Fibroblast of skin of back (primary cell): ENCODE measurements at places on chromosomes 5 and 9.
A peak's percentile ranks its signal among the peaks of the same experiment; 100 is the strongest.

DNA sequence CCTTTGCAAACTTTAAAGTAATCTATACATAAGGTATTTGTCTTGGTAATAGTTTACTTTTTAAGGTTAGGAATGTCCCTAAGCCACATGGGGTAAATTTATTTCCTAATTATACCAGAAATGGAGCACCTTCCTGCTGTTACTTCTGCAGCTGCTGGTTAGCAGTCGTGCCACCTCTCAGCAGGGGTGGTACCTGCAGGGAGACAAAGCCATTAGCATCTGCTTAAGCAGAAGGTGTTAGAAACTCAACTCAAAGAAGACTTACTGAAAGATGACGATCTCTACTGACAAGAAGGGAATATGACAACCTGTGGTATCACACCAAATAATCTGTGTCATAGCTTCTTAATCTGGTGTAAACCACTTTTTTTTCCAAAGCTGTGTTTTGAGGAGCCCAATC, 173.7 kb downstream of the BRINP1 start:
- no peak for DNase-seq

DNA sequence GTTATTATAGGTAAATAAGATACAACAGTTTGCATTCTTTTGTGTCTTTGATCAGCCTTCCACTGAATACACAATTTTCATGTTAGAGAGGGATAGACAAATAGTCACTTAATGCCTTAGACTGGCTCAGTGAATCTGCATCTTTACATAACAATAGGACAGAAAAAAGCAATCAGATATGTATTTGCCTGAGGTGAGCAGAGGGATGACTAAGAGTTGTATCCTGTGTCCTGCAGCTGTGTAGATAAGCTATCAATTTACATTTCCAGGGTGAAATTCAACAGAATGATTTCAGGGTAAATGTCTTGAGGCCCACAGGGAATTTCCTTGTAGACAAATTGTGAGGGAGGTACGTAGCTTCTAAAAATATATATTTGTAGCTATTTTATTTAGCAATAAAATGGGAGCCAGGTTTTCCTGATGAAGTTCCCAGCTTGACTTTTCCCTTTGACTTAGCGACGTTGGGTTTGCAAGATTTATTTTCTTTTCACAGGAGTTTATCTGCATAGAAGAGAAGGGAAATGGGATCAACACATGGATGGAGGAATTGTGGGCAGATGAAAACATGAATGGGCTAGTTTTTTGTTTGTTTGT, 586.1 kb upstream of the CDH6 start:
- no peak for DNase-seq

- DNase-seq = no peak
Measured at GRCh38 chr5:55894135-55894534, 43.0 kb downstream of the IL31RA start.

DNA sequence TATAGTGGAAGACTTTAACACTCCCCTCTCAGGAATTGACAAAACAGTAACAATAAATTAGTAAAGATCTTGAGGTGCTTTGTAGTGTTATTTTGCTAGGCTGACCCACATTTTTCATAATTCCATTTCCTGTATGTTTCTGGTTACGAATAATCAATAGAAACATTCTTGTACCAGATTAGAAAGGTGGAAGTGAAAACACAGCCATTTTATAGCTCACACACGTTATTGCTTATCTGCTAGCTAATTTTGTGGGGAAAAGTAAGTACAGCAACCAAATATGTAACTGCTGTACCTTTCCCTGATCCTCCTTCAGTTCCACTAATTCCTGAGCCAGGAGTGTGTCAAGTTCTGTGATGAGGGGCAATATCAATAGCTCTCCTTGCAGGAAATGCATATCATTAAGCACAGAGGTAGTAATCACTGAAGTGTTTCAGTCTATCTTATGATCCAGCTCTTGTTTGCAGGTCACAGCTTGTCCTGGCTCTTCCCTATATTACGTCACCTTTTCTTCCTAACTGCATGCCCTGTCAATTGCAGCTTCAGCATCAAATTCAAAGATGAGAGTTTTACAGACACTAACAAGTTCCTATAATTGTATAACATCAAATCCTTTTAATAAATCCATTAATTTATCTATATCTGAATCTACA, 59.4 kb downstream of the MINAR2 start:
- DNase-seq = no peak

- DNase-seq = no peak
Measured at GRCh38 chr9:127896395-127897192, 2.8 kb downstream of the ST6GALNAC6 start.

GRCh38 chr5:60843386-60843935, 608 bp downstream of the ELOVL7 start:
- DNase-seq = no peak

DNA sequence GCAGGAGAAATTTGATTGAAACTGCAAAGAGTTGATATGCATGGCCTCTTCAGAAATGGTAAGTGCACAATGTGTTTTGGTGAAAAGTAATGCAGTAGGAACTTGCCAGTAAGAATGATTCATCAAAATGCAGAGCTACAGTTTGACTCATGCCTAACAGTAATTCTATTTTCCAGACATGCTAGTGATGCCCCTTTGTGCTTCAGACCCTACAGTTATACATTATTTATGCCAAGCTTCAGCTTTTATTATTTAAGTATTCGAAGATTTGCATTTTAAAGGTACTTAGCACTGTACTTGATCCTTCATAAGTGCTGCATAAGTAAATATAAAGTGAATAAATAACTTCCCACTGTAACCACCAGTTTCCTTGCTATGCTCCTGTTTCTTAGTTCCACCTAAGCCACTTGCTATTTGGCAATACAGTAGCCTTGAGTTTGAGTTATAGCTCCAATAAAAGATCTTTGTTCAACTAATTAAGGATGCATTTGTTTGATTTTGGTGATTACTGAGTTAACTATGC, 3.6 kb upstream of the SPATA31E1 start:
- DNase-seq = peak; percentile 79

- no peak for DNase-seq
Measured at GRCh38 chr5:55149308-55149795, 10.6 kb upstream of the GPX8 start.

DNA sequence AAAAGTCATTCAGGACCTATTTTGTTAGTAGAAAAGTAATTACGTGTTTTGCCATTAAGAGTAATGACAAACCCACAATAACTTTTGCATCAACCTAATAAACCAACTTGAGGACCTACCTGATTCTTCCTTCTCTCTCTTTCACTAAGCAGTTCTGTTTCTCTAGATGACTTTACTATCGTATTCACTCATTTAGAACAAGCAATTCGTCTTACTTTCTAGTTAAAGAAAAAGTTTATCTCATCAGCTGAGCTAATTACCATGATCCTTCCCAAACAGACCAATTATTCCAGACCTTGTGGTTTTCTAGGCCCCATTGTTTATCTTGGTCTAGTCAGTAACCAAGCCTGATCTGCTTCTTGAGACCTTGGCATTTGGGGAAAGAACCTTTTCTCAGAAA, 49.6 kb upstream of the PRDM9 start:
- DNase-seq = no peak

DNA sequence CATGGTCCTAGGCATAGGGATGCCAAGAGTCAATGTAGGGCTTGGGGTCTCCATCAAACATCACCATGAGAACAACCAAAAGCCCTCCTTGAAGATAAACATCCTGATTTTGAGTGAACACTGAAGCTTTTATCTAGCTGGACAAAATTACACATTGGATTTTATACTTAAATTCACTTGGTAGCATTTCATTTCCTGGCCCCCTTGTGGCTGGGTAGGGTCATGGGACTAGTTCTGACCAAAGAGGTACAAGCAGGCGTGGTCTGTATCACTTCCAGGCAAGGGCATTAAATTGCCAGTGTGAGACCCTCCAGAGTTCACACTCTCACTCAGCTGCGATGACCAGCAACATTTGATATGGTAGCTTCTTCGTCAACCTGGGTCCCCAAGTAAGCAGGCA, 320.3 kb downstream of the ACTL7B start:
- DNase-seq = no peak

DNA sequence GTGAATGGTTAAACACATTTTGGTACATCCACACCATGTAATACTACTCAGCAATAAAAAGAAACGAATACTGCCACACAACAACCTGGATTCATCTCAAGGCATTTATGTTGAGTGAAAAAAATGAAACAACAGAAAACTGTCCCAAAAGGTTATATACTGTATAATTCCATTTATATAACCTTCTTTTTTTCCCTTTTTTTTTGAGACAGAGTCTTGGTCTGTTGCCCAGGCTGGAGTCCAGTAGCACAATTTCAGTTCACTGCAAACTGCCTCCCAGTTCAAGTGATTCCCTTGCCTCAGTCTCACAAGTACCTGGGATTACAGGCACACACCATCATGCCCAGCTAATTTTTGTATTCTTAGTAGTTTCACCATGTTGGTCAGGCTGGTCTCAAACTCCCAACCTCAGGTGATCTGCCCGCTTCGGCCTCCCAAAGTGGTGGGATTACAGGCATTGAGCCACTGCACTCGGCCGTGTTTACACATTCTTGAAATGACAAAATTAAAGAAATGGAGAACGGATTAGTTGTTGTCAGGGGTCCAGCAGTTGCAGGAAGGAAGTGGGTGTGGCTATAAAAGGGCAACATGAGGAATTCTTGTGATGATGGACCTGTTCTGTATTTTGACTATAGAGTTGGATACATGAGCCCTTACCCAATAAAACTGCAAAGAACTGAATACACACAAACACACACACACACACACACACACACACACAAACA, 17.4 kb downstream of the PPP6C start:
- DNase-seq = no peak

- no peak for DNase-seq
Measured at GRCh38 chr5:36066540-36067210, at the start of gene UGT3A2. UGT3A2 (minus strand) TSS chr5:36066882; CDS start chr5:36066789, 93 bp downstream.

DNA sequence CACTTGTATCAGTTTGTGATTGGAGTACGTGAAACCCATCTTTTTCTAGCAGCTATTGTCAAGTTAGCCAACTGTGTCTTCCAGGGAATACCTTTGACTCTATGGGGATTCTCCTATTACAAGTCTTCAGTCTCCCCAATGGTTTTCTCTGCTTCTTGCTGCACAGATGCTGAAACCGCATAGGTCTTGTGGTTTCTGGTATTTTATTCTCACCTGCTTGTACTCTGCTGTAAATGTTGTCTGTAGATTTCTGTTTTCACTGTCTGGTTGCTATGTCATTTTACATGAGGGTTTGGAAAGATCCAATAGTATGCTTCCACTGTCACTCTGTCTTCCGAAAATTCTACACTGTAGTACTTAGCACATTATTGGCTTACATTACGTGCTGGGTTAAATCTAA, 1196.9 kb upstream of the C9orf72 start:
- DNase-seq = no peak

DNA sequence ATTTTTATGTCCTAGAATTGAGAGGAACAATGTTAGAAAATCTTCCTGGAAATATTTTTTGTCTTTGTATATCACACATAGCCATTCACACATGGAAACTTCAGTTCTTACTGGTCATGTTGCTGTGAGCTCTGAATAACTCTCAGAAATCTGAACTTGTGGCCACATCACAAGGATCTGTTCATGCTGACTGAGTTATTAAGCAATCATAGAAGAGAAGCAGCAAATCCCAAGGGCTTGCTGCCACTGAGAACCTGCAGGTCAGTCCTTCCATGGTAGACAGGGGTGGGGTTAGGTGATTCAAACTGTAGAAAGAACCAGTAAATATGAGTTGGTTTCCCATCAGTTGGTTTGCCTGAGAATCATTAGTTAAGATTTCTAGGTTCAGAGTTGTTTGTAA, 27.6 kb downstream of the SGCD start:
- DNase-seq = no peak

DNA sequence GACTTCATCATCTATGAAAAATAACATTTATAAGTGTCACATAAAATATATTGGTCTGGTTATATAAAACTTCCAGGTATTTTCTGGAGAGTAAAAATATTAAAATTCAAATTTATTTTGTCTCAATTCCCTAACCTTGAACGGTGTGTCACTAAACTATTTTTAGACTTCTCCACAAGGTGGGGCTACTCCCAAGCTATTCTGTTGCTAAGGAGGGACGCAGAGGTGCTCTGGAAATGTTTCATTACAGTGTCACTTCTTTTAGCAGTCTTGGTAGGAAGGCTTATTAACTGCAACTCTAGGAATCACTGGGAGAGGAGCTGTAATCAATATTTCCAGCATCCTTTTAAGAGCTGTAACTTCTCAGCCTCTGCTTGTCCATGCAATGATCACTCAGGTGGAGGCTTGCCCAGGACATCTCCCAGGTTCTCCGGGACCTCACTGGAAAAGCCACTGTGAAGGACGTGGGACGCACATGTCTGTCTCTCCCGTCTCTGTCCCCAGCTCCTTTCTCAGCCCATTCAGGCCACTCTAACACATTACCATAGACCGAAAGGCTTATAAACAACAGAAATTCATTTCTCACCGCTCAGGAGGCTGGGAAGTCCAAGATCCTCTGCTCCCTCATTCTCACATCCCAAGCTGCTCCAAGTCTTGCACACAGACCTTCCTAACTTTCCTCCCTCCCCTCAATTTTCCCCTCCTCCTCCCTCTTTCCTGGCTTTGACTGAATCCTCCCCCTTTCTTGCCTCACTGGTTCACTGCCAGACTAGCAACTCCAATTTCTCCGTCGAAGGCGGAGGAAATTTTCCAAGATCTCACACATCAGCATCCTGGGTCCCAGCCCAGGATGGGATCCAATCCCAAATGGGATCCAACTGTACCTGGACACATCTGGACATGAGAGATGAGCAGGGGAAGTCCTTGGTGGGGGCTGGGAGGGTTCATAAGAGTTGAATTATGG, 32.7 kb upstream of the DNAH5 start:
- DNase-seq = peak; percentile 65

GRCh38 chr5:14356305-14356704, 213.2 kb downstream of the TRIO start:
- no peak for DNase-seq

DNA sequence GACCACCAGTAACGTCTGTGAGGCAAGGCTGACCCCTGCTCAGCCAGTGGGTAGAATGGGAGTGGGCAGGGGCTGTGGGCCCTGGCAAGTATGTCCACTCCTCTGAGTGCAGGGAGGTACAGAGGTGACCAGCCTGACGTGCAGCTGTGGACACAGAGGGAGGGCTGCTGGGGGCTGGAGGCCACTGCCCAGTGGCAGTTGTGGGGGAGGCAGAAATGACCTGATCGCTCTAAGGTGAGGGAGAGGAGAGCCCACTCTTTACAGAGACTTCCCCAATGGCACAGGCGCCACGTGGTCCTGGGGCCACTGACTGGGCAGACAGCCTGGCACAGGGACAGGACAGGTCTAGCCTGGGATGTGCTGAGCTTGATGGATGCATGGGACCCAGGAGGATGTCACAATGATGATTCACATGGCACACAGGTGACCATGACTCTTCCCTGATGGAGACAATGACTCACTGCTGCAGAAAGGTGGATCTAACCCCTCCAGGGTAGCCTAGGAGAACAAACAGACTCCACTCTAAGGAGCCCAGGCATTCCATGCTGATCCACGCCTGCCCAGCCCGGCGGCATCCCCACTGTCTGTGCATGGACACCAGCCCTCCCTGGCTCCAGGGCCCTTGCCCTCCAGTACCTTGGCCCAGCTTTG, 7.7 kb downstream of the LPCAT1 start:
- no peak for DNase-seq

DNA sequence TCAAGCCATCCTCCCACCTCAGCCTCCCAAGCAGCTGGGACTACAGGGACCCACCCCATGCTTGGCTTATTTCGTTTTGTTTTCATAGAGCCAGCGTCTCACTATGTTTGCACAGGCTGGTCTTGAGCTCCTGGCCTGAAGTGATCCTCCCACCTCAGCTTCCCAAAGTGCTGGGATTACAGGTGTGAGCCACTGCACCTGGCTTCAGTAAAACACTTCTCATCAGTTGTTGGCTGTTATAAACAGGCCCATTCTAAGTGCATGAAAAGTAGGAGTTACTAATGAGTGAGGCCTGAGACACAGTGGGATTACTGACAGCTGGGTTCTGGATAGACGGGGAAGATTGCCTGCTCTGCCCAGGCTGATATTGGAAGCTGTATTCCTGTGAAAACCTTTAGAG, 3.5 kb downstream of the CRB2 start:
- no peak for DNase-seq
